ENCODE measurements at places on chromosomes 1 and 21.
A peak's percentile ranks its signal among the peaks of the same experiment; 100 is the strongest.

- no peak for DNase-seq
Measured at GRCh38 chr1:164712131-164713036, 153.4 kb downstream of the PBX1 start.

DNA sequence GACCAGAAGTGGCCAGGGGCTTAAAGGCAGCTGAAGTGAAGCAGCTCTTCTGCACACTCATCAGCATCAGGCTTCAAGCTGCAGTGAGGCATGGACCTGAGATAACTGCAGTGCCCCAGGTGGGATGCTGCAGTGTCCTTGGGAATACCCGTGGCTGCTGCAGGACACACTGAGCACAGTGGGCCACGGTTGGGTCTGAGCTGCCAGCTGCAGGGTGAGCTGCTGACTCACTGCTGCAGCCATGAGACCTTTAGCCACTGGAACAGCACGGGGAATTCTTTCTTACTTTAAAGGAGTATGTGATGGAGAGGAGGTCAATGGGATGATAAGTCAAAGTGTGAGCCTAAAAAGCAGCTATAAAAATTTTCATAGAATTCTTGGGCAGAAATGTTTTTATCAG is 102.1 kb downstream of the XCL2 start:
- DNase-seq, result no peak

- peak; percentile 55 for DNase-seq
Measured at GRCh38 chr1:88973520-88974137, 18.8 kb downstream of the KYAT3 start.

DNA sequence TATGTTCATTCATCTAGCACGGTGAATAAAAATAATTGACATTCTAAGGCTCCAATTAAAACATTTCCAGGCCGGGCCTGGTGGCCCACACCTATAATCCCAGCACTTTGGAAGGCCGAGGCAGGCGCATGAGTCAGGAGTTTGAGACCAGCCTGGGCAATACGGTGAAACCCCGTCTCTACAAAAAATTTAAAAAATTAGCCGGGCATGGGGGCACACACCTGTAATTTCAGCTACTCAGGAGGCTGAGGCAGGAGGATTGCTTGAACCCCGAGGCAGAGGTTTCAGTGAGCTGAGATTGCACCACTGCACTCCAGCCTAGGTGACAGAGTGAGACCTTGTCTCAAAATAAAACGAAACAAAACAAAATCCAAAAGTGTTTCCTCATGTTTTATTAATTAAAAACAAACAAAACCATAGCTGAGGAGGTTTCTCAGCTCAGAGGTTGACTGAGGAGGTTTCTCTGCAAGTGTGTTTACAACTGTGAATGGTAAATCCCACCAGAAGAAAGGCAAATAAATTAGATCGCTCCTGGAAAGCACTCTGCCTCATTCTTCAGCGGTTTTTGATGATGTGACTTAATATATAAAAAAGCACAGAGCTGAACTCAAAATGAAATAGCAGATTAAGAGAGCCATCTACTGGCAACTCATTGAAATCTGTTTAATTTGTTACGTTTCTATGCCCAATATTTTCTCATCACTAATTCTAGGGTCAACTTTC is 37.7 kb upstream of the ATG4C start:
- no peak for DNase-seq

DNA sequence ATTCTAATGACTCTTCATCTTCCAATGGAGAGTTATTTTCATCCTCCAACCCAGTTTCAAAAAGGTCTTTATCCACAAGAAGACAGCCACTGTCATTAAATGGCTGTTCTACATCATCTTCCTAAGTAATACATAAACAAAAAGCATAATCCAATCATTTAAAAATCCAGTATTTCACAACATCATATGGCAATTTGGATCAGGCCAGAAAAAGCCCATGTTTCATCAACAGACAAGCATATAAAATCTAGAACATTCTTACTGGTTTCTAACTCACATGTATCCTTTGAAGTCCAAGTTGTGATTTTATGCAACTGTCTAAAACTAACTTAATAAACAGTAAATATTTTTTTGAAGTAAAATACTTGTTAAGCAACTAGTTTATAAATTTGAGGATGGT is 6.6 kb downstream of the CLSPN start:
- no peak for DNase-seq

DNA sequence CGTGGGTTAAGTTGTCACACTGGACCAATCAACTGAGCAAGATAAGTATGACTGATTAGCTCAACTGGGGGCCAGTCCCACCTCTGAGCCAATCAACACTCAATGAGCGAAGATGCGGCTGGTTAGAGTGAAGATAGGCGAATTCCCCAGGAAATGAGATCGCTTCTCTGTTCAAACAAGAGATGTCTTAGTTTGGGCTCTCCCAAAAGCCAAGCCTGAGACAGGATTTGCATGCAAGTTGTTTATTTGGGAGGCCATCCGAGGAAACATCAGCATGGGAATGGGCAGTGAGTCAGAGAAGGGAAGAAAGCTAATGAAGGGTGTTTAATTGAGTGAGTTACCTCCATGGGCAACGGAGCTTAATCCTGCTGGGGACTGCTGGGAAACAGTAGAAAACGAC is 4.9 kb upstream of the GJB5 start:
- DNase-seq, result no peak

DNA sequence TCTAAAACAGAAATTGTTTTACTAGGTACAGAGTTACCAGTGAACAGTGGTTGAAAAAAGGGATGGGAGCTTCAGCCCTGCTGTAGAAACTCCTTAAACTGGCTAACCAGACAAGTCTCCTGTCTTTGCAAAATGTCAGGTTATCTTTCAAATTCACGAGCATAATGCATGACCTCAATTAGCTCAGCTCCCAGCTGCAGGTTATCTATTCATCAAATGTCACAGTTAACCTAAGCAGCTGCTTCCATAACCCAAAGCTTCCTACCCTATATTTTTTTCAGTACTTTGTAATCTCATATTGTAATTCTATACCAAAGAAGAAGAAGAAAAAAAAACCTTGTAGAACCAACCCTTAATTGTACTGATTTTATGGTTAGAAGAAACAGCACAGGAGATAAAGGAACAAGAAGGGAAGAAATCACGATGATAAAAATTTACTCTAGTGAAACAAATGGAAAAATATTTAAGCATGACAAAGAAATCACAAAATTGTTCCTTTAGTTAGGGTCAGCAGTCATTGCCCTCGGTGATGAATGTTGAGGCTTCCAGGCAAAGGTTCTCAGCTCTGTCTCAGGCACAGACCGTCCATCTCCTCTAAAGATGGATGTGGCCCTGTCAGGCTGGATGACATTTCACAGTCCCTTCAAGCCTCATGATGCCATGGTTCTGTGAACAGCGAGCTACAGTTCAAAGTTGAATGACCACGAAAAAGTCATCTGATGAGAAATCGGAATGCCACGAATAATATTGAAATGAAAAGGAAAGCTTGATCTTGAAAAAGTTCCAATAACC is 95.9 kb downstream of the PLD5 start:
- DNase-seq, result no peak

DNA sequence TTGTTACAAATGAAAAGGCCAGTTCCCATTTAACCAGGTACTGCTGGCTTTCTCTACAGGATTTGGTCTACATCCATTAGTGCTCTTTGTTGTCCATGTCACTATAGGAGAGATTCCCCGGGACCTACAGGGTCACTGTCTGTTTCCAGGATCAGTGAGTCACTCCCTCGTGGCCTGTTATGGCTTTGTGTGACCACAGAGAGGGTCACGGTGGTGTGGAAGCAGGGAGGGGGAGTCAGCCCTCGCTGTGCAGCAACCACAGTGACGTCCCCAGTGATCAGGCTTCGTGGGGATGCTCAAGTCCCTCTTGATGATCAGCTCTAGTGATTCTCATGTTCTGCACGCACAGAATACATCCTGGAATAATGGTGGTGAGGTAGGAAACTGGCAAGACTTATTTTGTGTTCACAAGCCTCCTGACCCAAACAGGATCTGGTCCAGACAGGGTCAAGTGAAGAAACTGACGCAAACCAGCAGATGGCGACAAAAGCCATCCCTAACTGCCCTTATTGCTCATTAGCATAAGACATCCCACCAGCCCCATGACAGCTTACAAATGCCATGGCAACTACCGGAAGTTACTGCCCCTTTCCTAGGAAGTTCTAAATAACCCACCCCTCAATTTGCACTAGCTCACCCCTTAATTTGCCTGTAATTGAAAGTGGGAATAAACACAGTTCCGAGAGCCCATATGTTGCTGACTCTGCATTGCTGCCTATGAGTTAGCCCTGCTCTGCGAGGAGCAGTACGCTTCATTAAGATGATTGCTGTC is 98.5 kb downstream of the DISC1 start:
- peak; percentile 18 for DNase-seq

DNA sequence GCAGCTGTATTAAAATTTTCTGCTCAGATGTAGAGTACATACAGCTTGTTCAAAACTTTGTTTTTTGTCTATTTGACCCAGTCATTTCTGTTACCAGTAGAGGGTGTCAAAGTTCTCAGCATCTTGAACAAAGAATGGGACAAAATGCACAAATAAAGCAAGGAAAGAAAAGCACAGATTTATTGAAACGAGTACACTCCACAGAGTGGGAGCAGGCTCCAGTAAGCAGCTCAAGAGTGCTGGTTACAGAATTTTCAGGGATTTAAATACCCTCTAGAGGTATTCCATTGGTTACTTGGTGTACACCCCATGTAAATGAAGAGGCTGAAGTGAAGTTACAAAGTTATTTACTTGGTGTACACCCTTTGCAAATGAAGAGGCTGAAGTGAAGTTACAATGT is 8.9 kb upstream of the PRMT6 start:
- no peak for DNase-seq

DNA sequence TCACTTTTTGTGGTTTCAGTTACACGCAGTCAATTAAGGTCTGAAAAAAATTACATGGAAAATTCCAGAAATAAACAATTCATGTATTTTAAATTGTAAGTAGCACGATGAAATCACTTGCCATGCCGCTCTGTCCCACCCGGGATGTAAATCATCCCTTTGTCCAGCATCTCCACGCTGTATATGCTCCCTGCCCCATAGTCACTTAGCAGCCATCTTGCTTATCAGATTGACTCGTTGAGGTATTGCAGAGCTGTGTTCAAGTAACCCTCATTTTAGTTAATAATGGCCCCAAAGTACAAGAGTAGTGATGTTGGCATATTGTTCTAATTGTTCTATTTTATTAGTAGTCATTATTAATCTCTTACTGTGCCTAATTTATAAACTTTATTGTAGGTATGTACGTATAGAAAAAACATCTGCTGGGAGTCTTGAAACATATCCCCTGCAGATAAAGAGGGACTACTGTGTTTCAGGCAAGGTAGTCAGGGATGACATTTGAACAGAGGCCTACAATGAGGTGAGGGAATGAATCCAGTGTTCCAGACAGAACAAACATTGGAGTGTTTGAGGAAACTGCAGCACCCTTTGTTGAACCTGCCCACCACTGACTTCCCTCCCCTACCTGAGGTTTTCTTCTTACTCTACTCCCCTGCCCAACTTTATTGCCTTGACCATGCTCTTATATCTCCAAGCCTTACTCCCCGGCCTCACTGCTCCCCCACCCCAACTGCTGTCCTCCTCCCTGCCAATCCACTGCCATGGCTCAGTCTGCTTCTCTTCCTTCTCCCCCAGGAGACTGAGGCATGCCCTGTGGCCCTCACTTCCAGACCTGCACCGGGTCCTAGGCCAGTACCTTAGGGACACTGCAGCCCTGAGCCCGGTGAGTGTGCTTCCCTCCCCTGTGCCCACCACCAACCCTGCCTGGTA is 7.1 kb upstream of the CDC20 start:
- DNase-seq, result no peak

DNA sequence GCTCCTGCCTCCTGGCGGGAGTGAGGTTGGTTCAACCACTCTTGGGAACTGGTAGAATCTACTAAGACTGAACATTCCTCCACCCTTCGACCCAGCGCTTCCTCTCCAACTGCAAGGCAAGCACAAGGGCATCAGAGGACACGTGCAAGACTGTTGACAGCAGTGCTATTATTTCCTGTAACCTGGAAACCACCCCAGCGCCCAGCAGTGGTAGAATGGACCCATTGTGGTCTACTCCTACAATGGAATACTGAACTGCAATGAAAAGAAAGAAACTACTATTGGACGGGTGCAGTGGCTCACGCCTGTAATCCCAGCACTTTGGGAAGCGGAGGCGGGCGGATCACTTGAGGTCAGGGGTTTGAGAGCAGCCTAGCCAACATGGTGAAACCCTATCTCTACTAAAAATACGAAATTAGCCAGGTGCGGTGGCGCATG is 33.0 kb upstream of the TARDBP start:
- DNase-seq, result no peak

DNA sequence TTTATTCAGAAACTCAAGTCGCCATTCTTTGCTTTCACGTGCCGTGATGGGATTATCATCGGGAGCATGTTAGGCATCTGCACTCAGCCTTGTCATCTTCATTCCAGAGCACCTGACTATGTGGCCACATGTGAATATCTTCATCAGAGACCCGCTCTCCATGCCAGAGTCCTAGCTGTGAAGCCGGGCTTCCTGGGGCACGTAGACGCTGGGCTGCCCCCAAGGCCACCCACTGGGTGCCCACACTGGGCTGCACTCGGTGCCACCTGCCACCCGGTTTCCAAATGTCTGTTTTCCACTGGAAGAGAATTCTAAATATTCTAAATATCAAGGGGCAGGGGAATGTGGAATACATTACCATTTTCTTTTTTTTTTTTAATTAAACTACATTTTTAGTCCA is 43.8 kb downstream of the SLC37A1 start:
- no peak for DNase-seq

DNA sequence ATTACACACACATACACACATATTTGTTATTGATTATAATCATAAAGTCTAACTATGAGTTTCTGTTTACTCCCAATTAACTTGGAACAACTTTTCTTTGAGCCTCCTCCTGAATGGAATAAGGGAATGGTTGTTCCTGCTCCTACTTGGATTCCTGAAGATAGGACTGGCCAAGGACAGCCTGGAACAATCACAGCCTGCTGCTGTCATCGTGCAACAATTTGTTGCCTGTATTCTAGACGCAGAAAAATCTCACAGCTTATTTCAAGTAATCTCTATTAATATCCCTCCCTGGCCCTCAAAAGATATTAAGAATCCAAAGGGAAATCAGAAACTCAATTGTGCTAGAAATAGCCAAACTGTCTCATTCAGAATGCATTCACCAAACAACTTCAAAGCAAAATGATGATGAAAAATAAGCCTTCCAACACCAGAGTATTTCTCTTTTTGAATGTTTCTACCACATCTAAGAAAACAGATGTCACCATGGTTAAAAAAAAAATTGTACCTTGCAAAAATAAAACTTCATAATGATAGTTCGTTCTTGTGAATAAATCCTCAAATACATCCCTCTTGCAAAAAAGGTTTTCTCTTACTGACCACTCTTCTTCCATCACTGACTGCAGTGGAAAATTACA is 30.9 kb downstream of the RCAN1 start:
- no peak for DNase-seq

DNA sequence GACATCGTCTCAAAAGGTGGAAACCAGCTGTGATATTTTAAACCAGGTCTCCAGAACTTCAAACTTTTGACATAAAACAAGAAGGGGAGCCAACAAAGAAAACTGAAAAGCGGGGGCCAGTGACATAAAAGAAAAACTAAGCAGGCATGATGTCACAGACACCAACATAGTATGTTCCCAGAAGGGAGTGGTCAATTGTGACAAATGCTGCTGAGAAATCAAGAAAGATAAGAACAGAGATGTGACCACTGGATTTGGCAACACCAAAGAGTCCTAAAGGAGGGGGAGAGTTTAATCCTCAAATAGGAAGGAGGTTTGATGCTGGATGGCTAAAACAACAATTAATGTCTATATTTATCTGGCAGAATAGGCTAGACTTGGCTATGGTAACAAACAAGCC is 2.3 kb upstream of the RNF19B start:
- no peak for DNase-seq

All from thymus (tissue), 14 donors.